ENCODE measurements at places on chromosomes 13 and 19. TPM values are rescaled to one million over a fixed set of nuclear protein-coding genes. Genes with fewer than 3 reads are reported as not detected.

DNA sequence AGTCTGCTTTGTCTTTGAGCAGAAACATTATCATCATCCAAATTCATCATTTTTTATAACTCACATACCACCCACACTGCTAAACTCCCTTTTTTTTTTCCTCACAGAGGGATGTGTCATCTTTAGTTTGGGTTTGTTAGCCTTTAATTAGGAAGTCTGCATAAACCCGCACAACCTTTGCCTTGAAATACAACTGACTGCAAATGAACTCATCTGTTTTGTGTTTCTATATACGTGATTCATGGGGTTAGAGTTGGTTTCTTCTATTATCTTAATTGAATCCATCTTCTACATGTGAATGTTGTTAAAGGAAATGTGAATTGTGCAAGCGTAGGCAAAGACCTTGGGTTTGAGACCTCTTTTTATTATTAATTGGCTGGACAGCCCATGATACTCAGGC is 102.7 kb downstream of the SLAIN1 start:
- H3K4me3 ChIP-seq, result no peak overlapping the region
- peaks cover 4% of the 10 kb centered on the region for H3K36me3 ChIP-seq
- H3K4me1 ChIP-seq, result peaks cover 25% of the 10 kb centered on the region
- no peak for DNase-seq
- no peak overlapping the region for H3K27ac ChIP-seq

DNA sequence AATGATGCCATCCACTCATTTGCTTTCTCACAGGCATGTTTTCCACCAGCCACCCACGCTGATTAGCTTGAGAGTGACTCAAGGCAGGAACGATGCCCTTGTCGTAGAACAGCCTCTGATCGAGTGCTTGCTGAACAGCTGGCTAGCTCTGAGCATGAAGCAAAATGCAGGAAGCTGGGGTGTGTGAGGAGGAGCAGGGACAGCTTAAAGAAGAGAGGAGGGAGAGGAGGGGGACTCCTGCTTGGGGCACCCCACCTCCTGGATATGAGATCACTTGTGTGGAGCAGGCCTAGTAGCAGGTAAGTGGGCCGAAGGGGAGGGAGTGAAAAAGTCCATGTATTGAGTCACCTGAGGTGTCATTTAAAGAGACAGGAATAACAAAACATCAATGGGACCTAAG is 48.8 kb downstream of the IRS2 start:
- no peak overlapping the region for H3K27ac ChIP-seq
- DNase-seq, result no peak
- no peaks in the 10 kb centered on the region for H3K36me3 ChIP-seq
- no peak overlapping the region for H3K4me3 ChIP-seq

DNA sequence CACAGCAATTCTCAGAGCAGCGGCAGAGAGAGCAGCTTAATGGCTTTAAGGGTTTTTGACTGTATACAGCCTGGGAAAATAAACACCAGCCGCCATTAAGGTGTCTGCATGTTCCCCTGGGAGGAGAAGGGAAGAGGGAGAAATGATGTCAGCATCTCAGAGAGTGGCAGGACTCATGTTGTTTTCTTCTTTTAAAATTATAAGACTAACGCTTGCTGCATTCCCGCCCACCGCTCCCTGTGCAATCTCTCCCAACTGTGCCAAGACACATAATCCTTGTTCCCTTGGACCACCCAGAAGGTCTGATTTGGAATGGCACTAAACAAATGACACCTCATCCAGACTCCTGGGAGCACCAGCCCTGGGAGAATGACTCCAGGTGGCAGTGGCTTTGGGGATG is 27.7 kb upstream of the FAM216B start:
- DNase-seq, result no peak
- H3K4me3 ChIP-seq, result no peak overlapping the region
- no peaks in the 10 kb centered on the region for H3K36me3 ChIP-seq
- H3K27ac ChIP-seq, result peak overlapping the region; percentile 71
- peaks cover 32% of the 10 kb centered on the region for H3K4me1 ChIP-seq

SLITRK1 gene
- total RNA-seq, result 1.0 TPM

PTPRS gene
- 240 TPM for total RNA-seq

LMO7 gene
- 60.8 TPM for total RNA-seq

- H3K36me3 ChIP-seq, result no peaks in the 10 kb centered on the region
- peak overlapping the region; percentile 92 for H3K27ac ChIP-seq
- H3K4me3 ChIP-seq, result peak overlapping the region; percentile 67
- H3K4me1 ChIP-seq, result peaks cover 45% of the 10 kb centered on the region
These were observed 1.9 kb downstream of the LTBP4 start for GRCh38 chr19:40603071-40603388.

DNA sequence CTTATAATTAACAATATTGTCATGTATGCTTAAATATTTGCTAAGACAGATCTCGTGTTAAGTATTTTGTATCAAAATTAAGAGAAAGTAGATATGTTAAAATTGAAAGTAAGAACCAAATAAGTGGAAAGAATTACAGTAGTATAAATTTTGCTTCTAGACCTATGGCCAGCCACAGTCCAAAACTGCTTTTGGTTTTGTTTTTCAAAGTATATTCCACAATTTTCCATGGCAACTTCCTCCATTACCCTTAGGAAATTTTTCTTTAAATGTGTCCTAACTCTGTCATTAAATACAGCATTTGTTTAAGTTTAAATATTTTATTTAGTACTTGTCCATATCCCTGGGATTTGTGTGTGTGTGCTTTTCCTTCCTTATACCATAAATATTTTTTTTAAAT is 689.0 kb downstream of the DIAPH3 start:
- H3K36me3 ChIP-seq, result no peaks in the 10 kb centered on the region
- no peak overlapping the region for H3K27ac ChIP-seq
- peaks cover 26% of the 10 kb centered on the region for H3K4me1 ChIP-seq
- no peak overlapping the region for H3K4me3 ChIP-seq
- DNase-seq, result no peak
- no peaks in the 10 kb centered on the region for H3K27me3 ChIP-seq

CALR gene
- 886 TPM for total RNA-seq

SLC25A41 gene
- 1.6 TPM for total RNA-seq

DNA sequence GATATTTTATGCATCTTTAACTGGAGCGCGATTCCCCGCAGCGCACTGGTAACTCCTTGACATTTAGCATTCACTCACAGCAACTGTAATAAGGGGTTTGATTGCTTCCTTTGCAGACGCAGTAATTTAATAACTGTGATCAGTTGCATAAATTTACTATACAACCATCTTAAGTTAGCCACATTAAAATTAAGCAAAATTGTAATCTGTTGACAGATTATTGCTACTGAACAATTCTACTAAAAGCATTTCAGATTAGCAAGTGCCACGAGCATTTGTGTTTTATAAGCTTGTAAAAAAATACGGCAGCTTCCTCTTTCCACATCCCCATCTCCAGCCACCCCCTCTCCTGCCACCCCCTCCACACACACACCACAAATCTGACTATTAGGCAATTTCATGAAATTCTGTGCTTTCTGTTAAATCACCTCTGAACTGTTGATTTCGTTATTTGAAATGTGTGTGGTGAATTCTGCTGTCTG is 44.4 kb downstream of the TSHZ3 start:
- no peak overlapping the region for H3K4me3 ChIP-seq
- H3K36me3 ChIP-seq, result peaks cover 7% of the 10 kb centered on the region
- H3K27ac ChIP-seq, result no peak overlapping the region
- H3K27me3 ChIP-seq, result no peaks in the 10 kb centered on the region
- no peak for DNase-seq

DNA sequence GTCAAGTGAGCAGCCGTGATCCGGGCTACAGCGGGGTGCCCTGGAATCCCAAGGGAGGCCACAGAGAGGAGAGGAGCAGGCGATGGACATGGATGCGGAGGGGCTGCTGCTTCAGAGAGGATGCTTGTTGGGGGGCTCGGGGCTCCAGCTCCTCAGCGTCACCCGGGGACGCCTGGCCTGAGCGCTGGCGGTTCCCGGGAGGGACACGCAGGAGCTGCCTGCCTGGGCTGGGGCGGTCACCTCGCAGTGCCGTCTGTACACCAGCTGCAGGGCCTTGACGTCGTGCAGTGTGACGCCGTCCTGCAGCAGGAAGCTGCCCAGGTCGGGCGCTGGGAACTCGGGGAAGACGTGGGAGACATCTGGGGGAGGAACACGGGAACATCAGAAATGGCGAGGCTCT is 29.9 kb upstream of the RANBP3 start:
- no peak overlapping the region for H3K27ac ChIP-seq
- no peaks in the 10 kb centered on the region for H3K4me1 ChIP-seq
- no peaks in the 10 kb centered on the region for H3K36me3 ChIP-seq
- DNase-seq, result no peak
- H3K27me3 ChIP-seq, result no peaks in the 10 kb centered on the region
- no peak overlapping the region for H3K4me3 ChIP-seq

CEACAM4 gene
- not detected for total RNA-seq

GRCh38 chr13:97337985-97338499 is 95.9 kb upstream of the RAP2A start:
- no peaks in the 10 kb centered on the region for H3K27me3 ChIP-seq
- peaks cover 32% of the 10 kb centered on the region for H3K4me1 ChIP-seq
- peaks cover 7% of the 10 kb centered on the region for H3K36me3 ChIP-seq
- H3K27ac ChIP-seq, result no peak overlapping the region

LILRB1 gene
- total RNA-seq, result not detected

- peak overlapping the region; percentile 64 for H3K27ac ChIP-seq
- peaks cover 16% of the 10 kb centered on the region for H3K36me3 ChIP-seq
- H3K4me3 ChIP-seq, result no peak overlapping the region
- DNase-seq, result no peak
- H3K27me3 ChIP-seq, result no peaks in the 10 kb centered on the region
- H3K4me1 ChIP-seq, result peaks cover 27% of the 10 kb centered on the region
These were observed 36.3 kb downstream of the SHISA2 start for GRCh38 chr13:26015271-26016125.

DNA sequence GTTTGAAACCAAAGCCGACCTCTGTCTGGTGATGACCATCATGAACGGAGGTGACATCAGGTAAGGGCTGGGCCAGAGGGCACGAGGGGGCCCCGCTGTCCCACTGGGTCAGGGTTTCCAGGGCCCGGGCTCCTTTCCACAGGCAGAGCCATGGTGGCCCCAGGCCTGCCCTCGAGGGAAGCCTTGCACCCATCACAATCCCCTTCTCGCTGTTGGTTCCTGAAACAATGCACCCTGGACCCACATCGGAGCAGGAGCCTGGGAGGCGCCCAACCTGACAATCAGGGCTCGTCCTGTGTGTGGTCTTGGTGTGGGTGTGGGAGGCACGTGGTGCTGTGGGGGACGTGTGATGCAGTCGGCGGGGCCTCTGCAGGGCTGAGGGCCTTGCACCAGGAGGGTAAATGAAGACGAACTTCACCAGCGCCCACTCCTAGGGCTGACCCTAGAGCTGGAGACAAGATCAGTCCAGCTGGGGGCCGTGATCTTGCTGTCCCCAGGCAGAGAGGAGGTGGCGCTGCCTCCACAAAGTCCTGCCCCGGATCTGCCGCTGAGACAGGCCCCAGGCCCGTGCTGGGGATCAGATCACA is 2.8 kb downstream of the GRK1 start:
- H3K27me3 ChIP-seq, result no peaks in the 10 kb centered on the region
- no peak overlapping the region for H3K27ac ChIP-seq
- DNase-seq, result peak; percentile 29
- no peaks in the 10 kb centered on the region for H3K36me3 ChIP-seq

PIH1D1 gene
- total RNA-seq, result 83.6 TPM

- no peak for DNase-seq
- H3K36me3 ChIP-seq, result no peaks in the 10 kb centered on the region
- H3K4me1 ChIP-seq, result peaks cover 46% of the 10 kb centered on the region
- peak overlapping the region; percentile 51 for H3K27ac ChIP-seq
- no peaks in the 10 kb centered on the region for H3K27me3 ChIP-seq
These were observed 454.7 kb upstream of the TSHZ3 start for GRCh38 chr19:31803835-31804446.

DNA sequence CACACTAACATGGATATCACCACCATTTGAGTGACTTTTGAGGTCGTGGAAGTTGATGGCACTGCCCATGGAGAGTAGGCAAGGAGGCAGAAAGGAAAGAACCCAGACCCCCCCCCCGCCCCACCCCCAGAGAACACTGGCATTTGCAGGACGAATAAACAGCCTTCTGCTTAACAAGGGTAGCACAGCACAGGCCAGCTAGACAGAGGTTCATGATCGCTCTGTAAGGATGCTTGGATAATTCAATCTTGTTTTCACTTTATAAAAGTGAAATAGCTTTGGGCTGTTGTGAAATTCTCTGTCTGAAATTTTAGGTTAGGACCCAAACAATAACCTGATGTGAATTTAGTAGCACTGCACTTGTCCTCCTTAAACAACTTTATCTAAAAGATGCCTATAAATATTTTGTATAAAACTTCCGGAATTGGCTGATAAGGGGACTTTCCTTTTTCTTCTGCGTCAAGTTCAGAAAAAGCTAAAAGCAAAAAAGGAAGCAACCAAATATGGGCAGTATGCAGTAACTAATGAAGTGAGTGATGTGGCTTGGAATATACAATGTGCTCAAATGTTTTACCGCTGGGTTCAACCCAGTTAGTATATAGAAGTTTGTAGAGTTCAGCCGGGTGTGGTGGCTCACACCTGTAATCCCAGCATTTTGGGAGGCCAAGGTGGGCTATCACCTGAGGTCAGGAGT is 163.7 kb downstream of the SHISA2 start:
- no peak for DNase-seq
- H3K4me3 ChIP-seq, result no peak overlapping the region
- H3K27ac ChIP-seq, result no peak overlapping the region
- H3K27me3 ChIP-seq, result no peaks in the 10 kb centered on the region

DNA sequence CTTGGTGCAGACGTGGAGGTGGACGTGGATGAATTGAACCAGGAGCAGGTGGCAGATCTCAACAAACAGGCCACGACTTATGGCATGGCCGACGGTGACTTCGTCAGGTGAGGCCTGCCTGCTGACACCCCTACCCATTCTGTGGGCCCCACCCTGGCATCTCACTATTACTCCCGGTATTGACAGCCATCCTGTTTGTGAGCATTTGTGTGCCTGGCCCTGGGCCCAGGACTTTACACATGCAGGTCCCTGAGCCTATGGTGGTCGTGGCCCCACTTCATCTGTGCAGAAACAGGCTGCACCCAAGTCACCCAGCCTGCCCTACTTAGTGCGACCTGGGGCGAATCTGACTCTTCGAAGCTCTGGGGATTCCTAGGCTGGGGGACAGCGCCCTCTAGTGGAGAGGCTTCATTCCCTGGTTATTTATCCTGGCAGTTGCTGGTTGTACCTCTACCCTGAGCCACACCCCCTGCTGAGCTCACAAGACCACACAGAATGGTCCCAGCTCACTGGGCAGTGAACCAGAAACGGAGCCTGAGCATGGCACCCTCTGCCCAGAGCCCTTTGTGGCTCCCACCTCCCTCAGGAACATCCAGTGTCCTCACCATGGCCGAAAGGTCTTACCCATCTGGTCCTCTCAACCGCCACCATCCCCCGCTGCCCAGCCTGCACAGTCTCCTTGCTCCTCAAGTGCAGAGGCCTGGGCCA is 16.9 kb downstream of the ZNF296 start:
- peak; percentile 80 for DNase-seq
- H3K4me3 ChIP-seq, result no peak overlapping the region
- H3K36me3 ChIP-seq, result peaks cover 43% of the 10 kb centered on the region
- H3K27me3 ChIP-seq, result no peaks in the 10 kb centered on the region
- no peak overlapping the region for H3K27ac ChIP-seq

GRCh38 chr13:48037346-48038173 is at the start of gene NUDT15:
Gene NUDT15 (plus strand): TSS chr13:48037726. CDS start chr13:48037747, 21 bp downstream.
- H3K27me3 ChIP-seq, result no peaks in the 10 kb centered on the region
- DNase-seq, result peak; percentile 94
- H3K36me3 ChIP-seq, result peaks cover 29% of the 10 kb centered on the region
- H3K4me1 ChIP-seq, result peaks cover 21% of the 10 kb centered on the region
- peak within 1 kb of the TSS; percentile 89 for H3K4me3 ChIP-seq
- peak within 1 kb of the TSS; percentile 93 for H3K27ac ChIP-seq

All from mesothelial cell of epicardium (in vitro differentiated cells).